Erythroblast (primary cell): ENCODE measurements at places on chromosomes 4 and X.

DNA sequence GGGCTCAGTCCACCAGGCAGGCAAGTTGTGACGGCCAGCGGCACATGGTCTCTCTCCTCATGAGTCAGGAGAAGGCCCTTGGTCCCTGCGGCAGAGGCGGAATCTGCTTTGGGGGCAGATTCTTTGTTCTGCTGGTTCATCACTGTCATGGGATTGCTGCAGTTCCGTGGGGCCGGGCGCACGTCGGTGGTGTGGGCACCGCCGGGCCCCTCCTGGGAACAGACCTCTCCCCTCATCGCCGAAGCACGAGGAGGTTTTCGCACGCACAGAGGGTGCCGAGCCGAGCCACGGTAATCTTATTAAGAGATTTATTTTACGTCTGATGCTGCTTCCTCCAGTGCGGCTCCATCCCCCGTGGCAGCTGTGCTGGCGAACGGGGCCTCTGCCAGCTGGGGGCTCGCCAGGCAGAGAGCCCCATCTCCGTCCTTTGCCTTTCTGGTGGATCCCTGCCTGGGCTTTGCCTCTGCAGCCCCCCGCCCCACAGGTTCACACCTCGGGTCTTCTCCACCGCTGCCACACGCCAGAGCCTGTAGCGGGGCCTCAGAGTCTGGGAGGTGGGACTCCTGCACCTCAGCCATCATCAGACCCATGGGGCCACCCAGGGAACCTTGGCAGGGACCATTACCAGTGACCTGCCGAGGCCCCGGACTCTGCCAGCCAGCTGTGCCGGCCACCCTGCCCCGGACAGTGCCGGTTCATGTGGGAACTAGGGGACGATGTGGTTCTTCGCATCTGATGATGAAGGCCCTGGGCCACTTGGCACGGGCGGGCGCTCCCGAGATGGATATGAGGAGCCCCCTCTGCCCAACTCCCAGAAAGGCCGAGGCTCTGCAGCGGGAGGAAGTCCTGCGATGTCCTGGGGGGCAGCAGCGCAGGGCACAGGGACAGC is 86.7 kb upstream of the NKX1-1 start:
- DNase-seq = no peak

GRCh38 chr4:15832523-15833451 is 54.7 kb downstream of the CD38 start:
- DNase-seq = no peak

DNA sequence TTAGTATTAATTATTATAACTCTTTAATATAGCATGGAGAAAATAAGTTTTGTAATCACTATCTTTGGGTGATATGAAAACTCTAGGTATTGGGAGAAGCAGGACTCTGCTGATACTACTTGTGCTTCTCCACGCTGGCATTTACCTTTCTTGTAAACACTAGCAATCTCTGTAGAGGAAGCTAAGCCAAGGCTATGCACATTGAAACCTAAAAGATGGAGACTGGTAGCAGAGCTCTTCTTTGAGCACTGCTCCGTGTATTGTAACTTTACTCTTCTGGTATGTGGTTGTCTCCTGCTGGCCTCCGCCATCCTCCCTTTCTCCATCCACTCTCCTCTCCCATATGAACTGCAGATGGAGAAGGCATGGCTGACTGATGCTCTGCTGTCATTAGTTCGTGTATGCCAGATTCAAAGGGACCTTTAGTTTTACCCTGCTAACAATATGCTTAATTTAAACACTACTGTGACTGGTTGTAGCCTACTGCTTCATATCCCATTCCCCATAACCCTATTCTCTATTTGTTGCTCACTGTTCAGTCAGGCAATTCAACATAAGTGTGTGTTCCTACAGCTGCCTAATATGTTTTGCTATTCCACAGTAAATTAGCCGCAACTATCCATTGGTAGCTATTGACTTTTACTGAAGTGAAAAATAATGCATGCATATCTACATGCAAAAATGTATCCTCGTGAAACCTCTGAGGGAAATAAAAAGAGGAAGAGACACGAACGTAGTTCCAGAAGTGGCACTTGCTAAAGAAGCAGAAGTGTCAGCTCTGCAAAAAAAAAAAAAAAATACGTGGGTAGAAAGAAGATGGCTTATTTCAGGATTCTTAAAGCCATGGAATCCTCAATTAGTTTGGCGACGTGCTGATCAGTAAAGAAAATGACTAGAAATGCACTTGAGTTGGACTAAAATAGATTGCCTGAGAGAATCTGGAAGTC is 55.6 kb upstream of the CCSER1 start:
- DNase-seq = no peak

GRCh38 chr4:15237648-15238230 is 190.1 kb upstream of the C1QTNF7 start:
- DNase-seq = no peak

DNA sequence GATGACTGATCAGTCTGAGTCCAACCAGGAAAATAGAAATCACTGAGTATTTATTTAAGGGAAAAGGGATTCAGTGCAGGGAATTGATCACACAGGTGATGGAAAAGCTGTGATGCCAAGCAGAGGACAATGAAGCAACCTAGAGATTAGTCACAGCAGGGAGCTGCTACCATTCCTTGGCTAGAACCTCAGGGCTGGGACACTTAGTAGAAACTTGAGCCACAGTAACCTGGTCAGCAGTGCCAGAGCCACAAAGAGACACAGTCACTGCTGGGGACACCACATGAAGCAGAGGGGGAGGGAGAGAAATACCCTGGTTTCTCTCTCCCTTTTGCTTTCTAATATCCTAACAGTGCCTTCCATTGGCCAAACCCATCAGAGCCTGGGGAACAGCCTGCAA is 38.7 kb downstream of the RTL9 start:
- no peak for DNase-seq

DNA sequence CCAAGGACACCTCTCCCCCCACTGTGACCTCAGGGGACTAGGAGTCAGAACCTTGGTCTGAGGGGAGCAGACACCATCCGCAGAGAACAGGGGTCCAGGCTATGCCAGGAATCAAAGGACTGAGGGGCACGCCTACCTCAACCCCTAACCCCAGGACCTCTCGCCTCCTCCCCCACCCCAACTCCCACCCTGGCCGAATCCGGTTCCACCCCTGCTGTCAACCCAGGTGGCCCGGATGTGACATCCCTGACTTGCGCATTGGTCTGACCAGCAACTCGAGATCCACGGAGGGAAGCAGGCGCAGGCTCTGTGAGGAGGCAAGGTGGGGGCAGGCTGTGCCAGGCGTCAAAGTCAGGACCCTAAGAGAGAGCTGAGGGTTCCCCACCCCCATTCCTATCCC is 468 bp upstream of the MAGEA4 start:
- no peak for DNase-seq

GRCh38 chrX:134144231-134144630 is 92.8 kb upstream of the CCDC160 start:
- DNase-seq = peak; percentile 0

DNA sequence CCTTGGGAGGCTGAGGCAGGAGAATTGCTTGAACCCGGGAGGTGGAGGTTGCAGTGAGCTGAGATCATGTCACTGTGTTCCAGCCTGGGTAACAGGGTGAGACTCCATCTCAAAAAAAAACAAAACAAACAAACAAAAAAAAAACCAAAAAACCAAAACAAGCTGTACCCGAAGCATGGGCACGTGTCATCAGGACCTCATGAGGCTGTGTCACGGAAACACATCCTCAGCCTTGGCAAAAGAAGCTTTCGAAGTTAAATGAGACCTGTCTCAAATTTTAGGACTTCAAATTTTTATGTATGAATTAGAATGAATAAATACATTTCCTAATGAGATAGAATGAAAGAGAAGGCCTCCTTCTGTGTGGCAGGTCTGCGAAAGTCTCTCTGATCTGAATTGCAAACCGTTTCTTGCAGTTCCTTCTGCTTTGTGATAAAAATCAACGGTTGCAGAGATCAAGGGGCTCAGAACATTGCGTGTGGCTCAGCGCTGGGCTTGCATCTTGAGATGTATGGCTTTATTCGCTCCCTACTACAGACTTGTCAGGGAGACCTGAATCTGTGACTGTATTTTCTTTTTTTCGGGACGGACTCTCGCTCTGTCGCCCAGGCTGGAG is 19.5 kb upstream of the CRLF2 start:
- no peak for DNase-seq

- no peak for DNase-seq
These were observed 1.1 kb upstream of the PPP3CA start for GRCh38 chr4:101348367-101348827.

DNA sequence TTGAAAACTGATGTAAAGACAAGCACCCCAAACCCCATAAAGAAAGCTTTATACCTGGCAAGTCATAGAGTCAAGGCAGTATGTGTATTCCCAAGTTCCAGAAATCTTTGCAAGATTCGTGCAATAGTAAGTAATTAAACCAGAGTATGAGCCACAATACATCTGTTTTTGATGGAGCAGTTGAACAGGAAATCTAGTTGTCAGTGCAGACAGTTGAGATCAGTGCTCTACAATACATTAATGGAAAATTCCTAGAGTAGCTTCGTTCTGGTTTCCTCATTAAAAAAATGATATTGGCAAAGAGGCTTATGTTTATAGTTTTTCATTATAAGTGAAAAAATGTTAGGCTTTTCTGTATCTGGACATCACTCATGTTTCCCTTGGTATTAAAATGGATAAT is 575.3 kb downstream of the TRIML1 start:
- no peak for DNase-seq

DNA sequence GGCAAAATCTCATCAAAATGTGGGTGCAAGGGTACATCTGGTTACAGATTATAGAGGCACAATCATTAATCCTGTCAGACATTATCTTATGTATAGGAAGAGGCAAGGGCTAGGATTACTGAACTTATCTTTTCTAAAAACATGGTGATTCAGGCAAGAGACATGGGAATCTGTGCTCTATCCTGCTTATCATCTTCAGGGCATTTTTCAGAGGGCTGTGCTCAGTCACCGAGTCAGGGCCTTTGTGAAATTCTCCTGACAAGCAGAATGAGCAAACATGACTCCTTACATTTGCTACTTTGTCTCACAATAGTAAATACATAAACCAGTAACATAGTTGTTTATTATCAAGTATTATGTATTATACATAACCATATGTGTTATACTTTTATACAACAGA is 84.2 kb upstream of the KCTD8 start:
- DNase-seq = no peak

DNA sequence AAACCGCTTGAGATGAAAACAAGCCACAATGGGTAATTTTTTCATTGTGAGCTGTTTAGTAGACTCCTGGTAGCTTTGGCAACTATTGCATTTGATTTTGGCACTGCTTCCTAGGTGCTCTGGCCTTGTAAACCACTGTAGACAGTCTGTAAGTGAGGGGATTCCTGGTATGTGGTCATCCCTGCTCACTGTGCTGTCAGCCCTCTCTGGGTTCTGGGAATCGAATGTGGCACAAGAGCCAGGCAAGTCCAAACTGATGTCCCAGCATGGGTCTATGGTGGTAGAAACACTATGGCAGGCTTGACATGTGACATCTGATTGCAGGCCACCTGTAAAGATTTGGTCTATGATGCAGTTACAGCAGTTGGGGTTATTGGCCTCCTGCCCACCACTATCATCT is 2.5 kb downstream of the USP51 start:
- no peak for DNase-seq

DNA sequence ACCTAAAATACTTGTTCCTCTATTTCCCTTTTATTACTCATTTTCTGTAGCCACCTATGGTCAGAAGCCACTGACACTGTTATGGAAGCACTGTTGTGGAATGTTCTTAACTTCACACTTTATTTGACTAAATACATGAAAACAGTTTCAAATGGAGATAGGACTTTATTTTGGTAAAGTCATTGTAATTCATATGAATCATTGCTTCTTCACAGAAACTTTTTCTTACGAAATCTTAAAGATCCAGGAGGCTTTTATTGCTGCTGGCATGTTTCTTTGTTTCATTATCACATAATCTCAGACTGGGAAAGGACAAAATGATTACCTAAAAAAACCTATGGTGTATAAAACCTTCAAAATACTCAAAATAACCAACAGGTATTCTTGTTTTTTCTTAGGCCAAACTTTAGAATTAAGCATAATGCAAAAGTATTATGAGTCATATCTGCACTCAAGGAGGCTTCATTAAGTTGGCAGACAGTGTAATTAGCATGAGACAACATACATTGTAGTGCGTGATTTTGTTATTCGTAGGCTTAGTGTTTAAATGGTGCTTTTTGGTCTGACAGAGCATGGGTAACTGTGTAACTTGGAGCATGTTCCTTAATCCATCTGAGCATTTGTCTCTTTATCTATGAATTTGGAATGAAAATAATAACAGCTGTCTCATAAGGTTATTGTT is 58.0 kb downstream of the SH3BGRL start:
- no peak for DNase-seq

DNA sequence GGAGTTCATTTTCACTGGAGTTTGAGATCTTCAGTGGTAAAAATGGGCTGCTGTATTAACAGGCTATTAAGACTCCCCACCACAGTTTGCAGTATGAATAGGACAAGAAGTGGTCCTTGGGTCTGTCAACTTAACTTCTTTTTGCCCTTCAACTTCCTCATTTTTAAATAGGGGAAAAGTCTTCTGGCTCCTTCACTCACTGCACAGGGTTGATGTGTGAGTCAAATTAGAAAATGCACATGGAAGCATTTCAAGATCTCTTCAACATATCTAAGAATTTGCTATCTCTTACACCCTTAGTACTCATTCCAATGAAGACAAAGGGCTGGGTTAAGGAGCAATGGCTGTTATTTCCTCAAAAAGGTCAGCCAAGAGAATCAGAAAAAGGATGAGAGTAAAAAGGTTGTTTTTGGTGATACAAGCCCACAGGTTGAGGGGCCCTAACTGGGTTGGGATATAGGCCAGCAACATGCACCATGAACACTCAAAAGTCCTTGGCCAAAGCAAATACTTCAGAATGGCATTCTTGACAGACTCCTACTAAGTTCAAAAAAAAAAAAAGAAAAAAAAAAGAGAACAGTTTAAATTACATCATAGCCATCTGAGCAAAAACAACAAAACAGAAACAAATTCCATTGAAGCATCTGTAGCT is 13.4 kb downstream of the PDE5A start:
- no peak for DNase-seq

DNA sequence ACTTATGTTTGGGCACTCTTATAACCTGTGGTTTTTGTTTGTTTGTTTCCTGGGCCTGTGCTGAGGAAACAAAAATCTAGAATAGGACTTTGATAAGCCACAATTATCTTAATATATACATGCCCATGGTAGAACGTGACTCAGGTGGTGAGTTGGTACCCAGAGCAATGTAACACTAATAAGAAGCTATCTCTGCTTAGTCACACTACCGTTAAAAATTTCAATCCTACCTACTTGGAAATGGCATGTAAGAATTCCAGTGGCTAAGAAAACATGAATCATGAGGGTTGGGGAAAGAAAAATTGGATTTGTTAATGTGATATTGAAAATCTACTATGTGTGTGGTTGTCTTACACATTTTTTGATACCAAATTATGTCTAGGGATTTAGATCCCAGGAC is 30.5 kb upstream of the ADGRG2 start:
- no peak for DNase-seq

DNA sequence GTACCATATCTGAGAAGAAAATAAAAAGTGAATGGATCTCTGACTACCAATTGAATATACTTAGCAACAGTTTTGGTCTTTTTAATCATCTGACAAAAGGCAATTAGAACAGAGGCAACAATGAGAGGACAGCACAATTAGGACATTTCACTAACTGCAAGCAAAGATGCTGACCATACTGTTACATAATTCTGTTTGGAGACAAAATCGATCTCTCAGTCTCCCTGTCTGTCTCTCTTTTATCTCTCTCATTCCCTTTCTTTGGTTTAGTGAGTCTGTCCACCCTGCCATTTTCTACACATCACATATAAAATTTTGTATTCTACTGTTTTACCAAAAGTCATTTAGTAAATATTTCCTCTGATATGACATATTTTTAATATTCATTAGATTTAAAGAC is 2.2 kb upstream of the AFM start:
- no peak for DNase-seq
